ENCODE measurements at places on chromosomes 12 and 14.

- DNase-seq = peak; percentile 42
These were observed 585 bp upstream of the DYRK2 start for GRCh38 chr12:67647799-67648520.

GRCh38 chr12:105864901-105865300 is 273.9 kb downstream of the NUAK1 start:
- DNase-seq = no peak

DNA sequence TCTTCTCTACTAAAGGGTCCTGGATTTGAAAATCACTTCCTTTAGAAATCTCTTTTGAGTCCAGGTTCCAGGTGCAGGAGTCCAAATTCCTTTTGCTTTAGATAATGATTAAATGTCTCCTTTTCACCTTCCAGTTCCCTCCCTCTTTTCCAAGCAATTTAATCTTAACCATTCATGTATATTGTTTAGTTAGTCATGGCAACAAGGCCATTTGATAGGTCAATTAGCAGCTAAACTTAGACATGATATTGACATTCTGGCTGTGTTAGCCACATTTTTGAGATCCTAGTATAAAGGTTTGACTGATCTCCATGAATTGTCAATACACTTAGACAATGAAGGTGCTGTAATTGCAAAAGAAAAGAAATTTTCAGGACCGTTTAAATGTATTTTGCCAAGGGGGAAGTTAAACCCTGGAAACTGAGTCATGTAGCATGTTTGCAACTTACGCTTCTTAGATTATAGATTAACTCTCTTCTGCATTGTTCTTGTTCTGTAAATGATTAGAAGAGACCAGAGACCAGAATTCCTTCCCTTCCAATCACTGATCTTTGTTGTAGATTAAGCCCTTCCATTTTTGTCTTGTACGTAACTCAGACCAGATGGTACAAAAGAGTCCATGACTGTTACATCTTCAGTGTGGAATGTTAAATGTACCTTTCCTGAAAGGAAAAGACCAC is 12.4 kb upstream of the C12orf75 start:
- DNase-seq = no peak

DNA sequence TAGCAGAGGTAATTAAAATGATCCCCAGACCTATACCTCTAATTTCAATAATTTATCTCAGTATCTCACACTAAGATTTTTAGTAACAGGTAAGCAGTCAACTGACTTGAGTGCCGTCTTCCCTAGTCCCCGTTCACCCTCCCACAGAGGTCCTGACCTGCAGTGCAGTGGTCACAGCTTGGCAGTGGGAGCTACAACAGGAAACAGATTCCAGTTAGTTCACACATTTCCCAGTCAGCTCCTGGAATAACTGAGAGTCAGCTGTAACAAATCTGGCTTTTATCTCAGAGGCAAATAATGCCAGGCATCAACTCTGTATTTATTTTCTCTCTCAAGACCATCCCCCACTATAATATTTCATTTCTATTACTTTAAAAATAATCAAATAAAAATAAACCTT is 308.2 kb downstream of the ATP23 start:
- no peak for DNase-seq

DNA sequence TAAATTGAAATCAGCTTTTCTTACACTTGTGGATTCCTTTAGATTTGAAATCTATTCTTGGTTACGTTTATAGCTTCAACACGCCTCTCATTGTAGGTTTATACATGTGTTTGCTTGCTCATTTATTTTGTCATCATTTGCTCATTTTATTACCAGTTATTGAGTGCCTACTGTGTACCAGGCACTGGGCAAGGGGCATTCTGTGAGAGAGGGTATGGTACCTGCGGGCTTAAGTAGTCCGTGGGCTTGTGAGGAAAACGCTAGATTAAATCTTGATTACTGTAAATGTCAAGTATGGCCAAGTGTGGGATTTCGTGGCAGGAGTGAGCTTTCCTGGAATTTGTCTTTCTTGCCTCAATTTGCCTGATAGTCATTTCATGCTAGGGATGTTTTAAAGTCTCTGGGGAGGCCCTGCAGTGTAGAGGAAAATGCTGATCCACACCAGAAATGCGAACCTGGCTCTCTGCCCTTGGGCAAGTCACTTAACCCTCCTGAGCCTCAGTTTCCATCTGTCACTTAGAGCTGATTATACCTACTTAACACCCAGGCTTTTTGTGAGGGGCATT is 92.7 kb downstream of the CACNA1C start:
- no peak for DNase-seq

- no peak for DNase-seq
These were observed 103.3 kb downstream of the RBM19 start for GRCh38 chr12:113862590-113863454.
